Mesothelial cell of epicardium (in vitro differentiated cells): ENCODE measurements at places on chromosomes 13 and 19.

- no peak for DNase-seq
These were observed 442 bp upstream of the FGF14 start for GRCh38 chr13:102402290-102402689.

GRCh38 chr13:65606622-65607021 is 1623.5 kb downstream of the PCDH9 start:
- DNase-seq, result no peak

DNA sequence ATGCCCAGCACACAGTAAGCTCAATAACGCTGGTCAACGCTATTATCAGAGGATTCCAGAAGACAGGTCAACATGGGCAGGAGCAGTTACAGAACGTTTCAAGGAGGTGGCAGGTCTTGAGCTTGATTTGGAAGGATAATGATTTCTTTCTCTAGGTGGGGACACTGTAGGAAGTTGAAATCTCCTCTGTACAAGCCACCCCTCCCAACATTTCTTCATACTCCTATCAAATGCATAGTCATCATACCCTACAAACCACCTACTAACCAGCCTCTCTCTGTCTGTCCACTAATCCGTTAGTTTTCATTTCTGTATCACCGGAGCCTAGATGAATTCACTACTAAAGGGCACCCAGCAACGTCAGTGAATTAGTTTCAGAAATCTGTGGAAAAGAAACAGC is 1.3 kb downstream of the ATP7B start:
- DNase-seq, result no peak

- DNase-seq, result no peak
These were observed 42.2 kb upstream of the KCTD4 start for GRCh38 chr13:45243077-45243476.

DNA sequence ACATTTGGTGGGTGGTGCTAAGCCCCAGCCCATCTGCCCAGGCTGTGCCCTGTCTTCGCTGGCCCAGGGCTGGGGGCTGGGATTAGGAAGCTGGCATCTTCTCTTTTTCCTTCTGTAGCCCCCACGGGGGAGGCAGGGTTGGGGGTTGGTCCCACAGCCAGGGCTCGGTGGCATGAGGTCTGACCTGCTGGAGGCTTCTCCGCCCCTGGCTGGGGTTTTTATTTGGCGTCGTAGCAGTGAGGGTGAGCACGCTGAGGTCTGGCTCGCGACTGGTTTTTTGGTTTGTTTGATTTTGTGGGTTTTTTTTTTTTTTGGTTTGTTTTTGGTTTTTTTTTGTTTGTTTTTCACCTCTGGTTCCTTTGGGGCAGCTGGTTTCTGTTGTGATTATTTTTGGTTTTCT is 14.7 kb downstream of the ZNF574 start:
- DNase-seq, result no peak

DNA sequence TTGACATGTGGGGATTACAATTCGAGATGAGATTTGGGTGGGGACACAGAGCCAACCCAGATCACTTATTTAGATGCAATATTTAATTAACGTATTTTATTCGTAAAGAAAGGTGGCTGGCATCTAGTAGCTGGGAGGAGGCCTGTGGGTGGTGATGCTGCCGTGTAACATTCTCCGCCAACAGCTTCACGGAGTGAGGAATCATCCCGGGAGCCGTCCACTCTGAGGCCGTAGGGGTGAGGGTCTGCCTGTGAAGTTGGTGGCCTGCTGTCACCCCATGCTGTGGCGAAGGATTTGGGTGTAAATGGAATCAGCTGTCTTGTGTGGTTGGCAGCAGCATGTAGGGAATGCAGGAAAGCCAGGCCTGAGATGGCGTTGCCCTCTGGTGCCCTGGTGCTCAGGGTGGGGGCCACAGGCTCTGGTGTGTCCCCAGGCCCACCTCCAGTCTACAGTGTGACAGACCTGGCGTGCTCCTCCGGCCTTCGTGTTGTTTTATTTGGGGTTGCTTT is 3.3 kb upstream of the TEX29 start:
- DNase-seq, result no peak

GRCh38 chr13:108031865-108032264 is 183.5 kb downstream of the LIG4 start:
- no peak for DNase-seq

DNA sequence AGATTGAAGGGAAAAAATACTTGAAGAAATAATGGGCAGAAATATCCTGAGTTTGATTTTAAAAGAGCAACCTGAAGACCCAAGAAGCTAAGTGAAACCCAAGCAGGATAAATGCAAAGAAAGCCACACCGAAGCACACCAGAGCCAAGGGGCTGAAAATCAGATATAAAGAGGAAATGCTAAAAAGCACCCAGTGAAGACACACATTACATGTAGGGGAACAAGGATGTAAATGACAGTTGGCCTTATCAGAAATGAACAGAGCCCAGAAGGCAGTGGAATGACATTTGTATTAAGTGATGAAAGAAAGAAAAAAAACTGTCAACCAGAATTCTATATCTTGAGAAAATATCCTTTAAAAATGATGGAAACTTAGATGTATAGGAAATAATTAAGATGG is 139.1 kb downstream of the SLC7A1 start:
- DNase-seq, result no peak

DNA sequence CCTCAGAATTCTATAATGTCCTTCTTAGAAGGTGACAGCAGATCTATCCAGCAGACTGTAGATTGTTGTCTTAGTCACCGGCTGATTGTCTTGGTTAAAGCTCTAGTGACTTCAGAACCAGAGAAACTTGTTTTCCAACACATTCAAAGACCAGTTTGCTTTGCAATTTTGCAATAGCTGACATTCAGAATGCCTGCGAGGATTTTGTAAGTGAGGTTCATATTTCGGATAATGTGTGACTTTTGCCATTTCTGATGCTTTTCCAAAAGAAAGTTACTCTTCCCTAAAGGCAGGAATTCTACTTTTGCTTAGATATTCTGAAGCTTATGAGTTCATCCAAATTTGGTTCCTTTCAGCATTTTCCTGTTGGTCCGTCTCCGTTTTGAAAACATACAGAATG is 13.2 kb downstream of the SPINT2 start:
- no peak for DNase-seq

- DNase-seq, result no peak
These were observed 216.1 kb upstream of the TMTC4 start for GRCh38 chr13:100890645-100891044.

DNA sequence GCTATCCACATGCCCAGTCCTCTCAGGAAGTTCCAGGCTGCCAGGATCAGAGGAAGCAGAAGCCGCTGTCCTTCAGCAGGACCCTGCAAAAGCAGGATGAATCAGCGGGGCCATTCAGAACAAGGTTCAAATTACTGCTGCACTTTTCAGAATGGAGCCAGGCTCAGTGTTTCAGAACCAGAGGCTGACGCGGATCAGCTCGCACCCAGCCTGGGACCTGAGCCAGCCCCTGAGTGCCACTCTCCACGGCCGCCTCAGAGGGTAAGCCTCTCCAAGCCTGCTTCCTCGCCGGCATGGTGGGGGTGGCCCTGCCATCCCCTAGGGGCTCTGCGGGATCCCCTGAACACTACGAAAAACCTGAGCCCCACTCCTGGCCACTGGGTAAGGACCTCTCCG is 24.7 kb downstream of the RASA3 start:
- DNase-seq, result no peak

- no peak for DNase-seq
These were observed 673.8 kb downstream of the PCDH9 start for GRCh38 chr13:66556306-66556705.

DNA sequence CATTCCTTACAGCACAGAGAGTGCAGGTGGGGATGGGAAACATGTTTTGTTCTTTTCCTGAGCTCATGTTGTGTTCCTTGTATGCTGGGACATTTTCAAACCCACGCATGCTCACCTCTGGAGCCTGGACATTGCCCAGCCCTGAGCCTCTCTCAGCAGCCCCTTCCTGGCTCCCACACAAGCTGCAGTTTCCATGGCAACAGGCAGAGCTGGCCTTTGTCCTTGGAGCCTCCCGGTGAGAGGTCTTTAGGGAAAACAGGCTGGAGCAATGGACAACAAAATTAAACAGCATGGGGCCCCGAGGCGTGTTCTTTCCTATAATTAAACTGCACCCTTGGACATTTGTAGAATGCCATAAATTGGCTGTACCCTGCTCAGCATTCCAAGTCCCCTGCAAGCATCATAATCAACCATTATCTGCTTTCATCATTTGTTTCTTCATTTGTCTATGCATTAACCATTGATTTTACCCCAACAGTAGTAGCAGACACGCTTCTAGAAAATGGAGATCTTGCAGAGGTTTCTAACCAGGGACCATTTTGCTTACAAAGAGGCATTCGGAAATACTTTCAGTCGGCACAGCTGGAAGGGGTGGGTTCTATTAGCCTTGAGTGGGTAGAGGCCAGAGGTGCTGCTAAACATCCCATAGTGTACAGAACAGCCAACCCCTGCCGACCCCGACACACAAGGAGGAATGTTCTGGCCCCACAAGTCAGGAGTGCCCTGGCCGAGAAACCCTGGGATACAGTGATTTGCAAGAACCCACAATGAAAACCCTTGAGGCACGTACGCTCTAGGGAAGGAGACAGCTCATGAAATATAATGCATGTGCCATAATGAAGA is 133.4 kb upstream of the PEG3 start:
- DNase-seq, result no peak

GRCh38 chr13:74289107-74289506 is 154.9 kb upstream of the KLF12 start:
- DNase-seq, result no peak

- DNase-seq, result no peak
These were observed 18.4 kb upstream of the ITM2B start for GRCh38 chr13:48214519-48215121.

DNA sequence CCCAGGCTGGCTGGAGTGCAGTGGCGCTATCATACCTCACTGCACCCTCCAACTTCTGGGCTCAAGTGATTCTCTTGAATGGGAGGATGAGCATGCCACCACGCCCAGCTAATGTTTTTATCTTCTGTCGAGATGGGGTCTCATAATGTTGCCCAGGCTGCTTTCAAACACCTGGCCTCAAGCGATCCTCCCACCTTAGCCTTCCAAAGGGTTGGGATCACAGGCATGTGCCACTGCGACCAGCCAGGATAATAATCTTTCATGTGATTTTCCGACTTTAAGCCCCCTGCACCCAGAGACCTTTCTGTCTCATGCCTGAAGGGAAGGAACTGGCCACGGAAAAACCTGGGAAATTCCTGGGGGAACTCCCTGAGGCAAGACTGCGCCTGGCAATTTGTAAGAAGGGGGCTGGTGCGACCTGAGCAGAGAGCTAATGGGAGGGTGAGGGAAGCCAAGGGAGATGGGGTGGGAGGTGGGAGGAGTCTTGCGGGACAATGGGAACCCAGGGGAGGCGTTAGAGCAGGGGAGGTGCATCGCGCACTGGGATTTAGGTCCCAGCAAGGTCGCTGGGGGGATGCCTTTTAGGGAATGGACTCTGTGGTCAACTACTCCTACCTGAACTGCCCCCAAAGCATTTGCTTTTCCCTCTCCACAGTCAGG is 1.2 kb upstream of the CCDC124 start:
- no peak for DNase-seq

DNA sequence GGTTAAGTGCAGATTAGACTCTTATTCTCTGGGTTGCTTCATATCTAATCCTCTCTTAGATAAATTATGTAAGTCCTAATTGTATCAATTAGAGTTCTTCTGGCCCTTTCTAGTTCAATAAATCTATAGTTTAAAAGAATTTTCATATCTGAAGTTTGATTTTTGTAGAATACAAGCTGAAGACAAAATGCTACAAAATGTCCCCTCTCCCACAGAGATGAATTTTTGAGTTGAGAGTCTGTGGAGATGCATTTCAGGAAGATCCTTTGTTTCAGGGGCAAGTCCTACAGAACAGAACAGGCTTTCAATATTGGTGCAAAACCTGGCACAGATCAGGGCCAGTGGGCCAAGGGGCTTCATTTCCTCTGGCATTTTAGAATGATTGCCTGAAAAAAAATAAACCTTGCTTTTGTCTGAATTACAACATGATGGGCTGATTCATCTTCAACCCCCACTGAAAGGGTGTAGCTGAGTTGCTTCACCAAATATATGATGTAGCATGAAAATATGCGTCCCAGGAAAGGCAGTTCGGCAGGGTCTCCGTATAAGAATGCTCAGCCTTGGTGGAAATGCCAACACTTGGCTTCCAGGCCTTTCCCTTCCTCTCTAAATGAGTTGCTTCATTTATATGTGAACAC is 6.4 kb upstream of the IPO5 start:
- no peak for DNase-seq

DNA sequence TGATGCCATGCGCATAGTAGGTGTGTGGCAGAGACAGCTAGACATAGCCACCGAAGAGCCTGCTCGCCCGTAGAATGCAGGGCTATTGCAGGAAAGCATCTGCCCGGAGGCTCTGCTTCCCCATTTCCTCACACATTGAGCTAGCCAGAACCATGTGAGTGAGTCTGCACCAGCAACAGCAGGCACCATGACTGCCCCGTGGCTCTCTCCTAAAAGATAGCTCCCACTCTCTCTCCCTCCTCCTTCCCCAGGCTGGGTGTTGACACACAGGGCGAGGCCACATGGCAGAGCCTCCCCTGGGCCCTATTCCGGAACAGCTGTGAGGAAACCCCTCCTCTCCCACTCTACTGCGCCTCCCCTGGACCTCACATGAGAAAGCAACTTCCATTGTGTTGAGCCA is 52.3 kb upstream of the ATP12A start:
- peak; percentile 13 for DNase-seq

DNA sequence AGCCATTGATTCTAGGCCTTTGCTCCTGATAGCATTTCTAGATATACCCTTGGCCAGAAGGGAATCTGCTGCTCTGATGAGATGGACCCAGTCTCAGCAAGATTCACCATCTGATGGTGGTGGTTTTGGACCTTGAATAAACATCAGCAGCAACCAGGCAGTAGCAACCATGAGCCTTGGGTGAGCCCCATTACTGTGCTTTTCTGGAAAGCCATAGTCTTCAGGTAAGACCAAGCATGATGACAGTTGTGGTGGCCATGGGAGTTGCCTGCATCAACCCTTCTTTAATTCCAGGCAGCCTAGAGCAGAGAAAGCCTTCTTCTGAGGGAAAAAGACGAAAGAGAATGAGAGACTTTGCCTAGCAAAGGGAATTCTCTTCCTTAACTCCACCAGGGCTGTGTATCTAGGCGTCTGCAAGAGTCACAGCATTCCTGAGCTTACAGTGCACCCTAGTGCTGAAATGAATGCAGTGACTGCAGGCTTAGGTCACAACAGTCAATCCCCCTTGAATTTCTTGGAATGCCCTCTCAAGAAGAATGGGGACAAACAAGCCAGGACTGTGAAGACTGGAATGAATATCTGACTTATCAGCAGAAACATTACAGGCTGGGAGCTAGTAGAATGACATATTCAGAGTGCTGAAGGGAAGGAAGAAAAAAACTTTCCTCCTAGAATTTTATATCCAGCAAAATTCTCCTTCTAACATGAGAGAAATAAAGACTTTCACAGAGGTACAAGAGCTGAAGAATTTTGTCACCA is 942.4 kb upstream of the PCDH20 start:
- no peak for DNase-seq

DNA sequence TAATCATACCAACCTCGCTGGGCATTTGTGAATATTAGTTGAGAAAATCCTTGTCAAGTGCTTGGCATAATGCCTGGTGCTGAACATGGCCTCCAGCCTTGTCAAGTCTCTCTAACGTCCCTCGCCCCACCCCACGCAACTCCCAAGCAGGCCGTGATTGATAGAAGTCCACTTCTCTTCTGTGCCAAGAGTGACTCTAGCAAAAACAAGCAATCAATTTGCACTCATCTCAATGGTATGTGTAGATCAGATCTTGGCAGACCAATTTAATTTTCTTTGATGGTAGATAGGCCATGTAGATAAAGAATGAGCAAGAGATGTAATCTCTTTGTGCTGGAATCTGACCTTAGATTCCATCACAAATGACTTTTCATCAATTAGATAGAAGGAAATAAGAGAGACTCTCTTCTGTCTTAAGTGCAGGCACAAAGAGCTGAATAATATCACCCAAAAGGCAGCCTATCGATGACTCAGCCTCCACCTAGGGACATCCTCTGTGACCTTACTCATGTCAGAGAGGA is 31.0 kb upstream of the KATNAL1 start:
- no peak for DNase-seq
